ENCODE measurements at places on chromosomes 16 and 17. TPM values are rescaled to one million over a fixed set of nuclear protein-coding genes. Genes with fewer than 3 reads are reported as not detected.

DNA sequence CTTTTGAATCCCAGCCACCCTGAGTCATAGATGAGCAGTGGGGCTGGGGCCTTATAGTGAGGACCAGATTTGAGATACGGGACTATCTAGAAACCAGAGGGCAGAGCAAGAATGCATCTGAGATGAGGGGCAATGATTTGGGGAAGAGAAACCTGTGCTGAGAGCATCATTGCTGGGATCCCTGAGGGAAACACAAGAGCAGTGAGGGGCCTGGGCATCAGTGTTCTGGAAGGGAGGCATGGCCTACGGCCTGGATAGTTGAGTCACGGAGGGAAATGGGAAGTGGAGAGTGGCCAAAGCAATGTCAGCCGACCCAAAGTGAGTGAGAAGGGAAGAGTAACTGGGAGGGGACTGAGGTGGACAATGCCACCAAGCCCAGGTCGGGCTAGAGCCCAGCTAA, 5.2 kb downstream of the CAMTA2 start:
- DNase-seq: no peak

TRAP1 gene
- 243 TPM for total RNA-seq

GRCh38 chr17:58401287-58401686, 16.0 kb downstream of the RNF43 start:
- DNase-seq: peak; percentile 45

CYGB gene
- 0.62 TPM for total RNA-seq

DNA sequence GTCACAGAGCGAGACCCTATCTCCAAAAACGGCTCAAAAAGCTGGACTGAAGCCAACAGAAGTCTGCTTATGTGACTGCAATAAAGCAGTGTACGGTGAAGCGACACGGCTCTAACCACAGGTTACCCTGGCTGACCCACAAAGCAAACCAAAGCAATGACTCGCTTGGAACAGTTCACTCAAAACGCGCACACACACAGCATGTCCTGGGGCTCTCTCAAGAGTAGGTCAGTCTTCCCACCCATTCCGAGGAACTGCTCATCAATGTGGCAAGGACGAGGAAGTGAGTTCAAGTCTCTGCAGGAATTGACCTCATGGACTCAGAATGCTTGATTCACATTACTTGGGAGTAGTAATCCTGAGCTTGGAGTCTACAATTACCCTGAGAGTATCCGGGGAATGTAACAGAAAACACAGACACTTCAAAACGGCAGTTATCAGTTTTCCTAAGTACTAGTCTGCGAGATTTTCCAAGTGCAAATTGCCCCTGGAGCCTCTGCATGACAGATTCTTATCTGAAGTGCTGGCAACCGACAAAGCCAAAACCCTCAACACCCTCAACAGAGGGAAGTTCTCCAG, 25.4 kb downstream of the PELP1 start:
- peak; percentile 89 for DNase-seq

DNA sequence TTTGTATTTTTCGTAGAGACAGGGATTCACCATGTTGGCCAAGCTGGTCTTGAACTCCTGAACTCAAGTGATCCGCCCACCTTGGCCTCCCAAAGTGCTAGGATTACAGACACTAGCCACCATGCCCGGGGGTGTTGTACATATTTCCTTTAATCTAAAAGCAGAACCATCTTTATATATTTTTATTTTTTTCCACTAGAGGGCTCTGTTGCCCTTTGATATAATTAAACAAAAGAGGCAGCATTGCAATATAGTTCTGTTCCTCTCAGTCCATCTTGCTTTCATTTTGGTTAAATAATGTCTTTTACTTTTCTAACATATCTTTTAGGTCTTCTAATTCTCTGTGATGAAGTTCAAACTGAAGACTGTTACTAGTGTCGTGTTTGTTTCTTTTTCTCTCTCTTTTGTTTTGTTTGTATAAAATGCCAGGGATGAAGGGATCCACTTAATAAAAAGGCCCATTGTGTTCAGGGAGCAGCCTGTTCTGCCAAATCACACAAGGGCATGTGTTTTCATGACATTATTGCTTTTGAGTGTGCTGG, 23.4 kb downstream of the WWOX start:
- DNase-seq: peak; percentile 72

PRSS53 gene
- 5.8 TPM for total RNA-seq

DNA sequence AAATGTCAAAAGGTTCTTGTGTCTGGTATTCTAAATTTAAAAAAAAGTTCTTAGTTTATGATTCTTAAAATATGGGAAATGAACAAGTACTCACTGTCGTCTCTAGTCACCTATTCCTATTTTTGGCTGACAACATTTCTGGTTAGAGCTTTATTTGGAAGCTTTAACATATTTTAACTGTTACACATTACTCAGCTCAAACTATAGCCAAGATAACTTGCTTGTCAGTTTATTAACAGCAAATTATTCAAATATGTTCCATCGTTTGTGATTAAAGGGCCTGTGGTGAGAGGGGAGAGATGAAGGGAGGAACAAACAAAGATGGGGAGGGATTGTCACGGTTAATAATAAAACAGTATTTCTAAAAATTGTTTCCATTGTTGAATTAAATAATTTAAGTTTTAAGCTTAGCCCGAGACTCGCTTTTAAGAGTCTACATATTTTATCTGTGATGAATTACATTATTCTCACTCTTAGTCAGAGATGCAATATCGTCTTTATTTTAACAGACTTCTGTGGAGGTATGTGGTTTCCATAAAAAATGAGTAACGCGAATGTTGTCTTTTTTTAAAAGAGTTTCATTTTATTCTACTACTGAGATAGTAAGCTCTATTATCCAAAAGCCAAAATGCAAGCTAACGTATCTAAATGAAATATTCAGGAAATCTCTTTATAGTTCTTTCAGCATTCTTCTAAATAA, 321.9 kb upstream of the PMFBP1 start:
- DNase-seq: peak; percentile 70

GRCh38 chr16:89358030-89359005, 132.0 kb downstream of the ANKRD11 start:
- no peak for DNase-seq

ZNF423 gene
- total RNA-seq: not detected
